ENCODE measurements at places on chromosomes 13 and 19.

- DNase-seq: no peak
- H3K27me3 ChIP-seq: peaks cover 3% of the 10 kb centered on the region
- H3K27ac ChIP-seq: no peak overlapping the region
Measured at GRCh38 chr19:35645680-35646511, 2.2 kb upstream of the COX6B1 start.

DNA sequence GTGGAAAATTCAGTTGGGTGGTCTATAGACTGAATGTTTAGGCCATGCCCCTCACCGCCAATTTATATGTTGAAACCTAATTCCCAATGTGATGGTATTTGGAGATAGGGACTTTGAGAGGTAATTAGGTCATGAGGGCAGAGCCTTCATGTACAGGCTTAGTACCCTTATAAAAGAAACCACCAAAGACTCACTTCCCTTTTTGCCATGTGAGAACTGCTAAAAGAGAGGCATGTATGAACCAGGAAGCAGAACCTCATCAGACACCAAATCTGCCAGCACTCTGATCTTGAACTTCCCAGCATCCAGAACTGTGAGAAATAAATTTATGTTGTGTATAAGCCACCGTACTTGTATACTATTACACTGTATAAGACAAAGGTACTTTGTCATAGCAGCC, 40.6 kb downstream of the UQCRFS1 start:
- no peak for DNase-seq
- no peaks in the 10 kb centered on the region for H3K27me3 ChIP-seq
- H3K27ac ChIP-seq: no peak overlapping the region

DNA sequence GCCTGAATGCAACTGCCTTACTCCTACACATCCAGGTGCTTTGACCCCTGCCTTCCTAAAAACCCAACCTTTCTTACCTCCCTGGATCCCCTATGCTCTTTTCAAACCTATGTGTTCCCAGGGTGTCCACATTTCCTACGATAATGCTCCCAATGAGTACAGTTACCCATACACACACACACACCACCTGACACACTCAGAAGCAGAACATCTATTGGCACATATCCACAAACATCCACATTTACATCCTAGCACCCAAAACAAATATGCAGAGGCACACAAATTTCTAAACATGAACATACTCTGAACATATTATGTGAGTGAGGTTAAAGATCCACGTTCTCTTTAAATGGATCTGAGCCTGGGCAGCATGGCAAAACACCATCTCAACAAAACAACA, 22.4 kb upstream of the PLAUR start:
- no peak overlapping the region for H3K4me3 ChIP-seq
- no peak overlapping the region for H3K27ac ChIP-seq
- H3K27me3 ChIP-seq: no peaks in the 10 kb centered on the region

GRCh38 chr13:48567515-48568369, 34.9 kb upstream of the RCBTB2 start:
- no peak for DNase-seq
- no peak overlapping the region for H3K27ac ChIP-seq
- no peaks in the 10 kb centered on the region for H3K36me3 ChIP-seq
- no peaks in the 10 kb centered on the region for H3K27me3 ChIP-seq
- H3K4me1 ChIP-seq: peaks cover 2% of the 10 kb centered on the region

DNA sequence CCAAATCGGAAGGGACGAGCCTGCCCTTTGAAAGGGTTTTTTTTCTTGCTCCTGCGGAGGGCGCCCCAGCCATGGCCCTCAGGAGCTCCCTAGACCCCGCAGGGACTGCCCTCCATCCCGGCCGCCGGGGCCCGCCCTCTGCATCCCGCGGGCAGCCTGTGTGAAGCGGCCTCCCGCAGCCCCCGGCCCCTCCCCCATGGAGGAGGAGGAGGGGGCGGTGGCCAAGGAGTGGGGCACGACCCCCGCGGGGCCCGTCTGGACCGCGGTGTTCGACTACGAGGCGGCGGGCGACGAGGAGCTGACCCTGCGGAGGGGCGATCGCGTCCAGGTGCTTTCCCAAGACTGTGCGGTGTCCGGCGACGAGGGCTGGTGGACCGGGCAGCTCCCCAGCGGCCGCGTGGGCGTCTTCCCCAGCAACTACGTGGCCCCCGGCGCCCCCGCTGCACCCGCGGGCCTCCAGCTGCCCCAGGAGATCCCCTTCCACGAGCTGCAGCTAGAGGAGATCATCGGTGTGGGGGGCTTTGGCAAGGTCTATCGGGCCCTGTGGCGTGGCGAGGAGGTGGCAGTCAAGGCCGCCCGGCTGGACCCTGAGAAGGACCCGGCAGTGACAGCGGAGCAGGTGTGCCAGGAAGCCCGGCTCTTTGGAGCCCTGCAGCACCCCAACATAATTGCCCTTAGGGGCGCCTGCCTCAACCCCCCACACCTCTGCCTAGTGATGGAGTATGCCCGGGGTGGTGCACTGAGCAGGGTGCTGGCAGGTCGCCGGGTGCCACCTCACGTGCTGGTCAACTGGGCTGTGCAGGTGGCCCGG, 815 bp downstream of the MAP3K10 start:
- H3K36me3 ChIP-seq: no peaks in the 10 kb centered on the region
- H3K4me1 ChIP-seq: no peaks in the 10 kb centered on the region
- no peak overlapping the region for H3K27ac ChIP-seq
- DNase-seq: peak; percentile 78
- H3K27me3 ChIP-seq: no peaks in the 10 kb centered on the region

DNA sequence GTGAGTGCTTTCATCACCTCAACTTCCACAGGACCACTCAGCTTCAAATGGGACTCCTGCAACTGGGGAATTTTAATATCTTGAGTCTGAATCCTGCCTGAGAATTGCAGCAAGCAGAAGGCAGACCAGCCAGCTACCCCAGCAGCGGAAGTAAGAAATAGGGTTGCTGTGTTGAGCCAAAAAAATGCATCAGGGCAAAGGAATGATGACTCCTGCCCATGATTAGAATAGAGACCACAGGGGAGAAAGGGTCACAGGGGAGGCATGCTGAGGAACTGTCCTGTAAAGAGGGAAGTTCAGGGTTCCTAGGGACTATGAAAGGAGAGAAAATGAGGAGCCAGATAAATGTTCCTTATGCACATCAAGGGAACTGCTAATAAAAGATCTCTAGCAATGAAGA, 370.2 kb downstream of the KCTD12 start:
- no peak overlapping the region for H3K27ac ChIP-seq
- no peaks in the 10 kb centered on the region for H3K27me3 ChIP-seq
- no peak overlapping the region for H3K4me3 ChIP-seq
- H3K36me3 ChIP-seq: no peaks in the 10 kb centered on the region
- DNase-seq: no peak
- no peaks in the 10 kb centered on the region for H3K4me1 ChIP-seq

DNA sequence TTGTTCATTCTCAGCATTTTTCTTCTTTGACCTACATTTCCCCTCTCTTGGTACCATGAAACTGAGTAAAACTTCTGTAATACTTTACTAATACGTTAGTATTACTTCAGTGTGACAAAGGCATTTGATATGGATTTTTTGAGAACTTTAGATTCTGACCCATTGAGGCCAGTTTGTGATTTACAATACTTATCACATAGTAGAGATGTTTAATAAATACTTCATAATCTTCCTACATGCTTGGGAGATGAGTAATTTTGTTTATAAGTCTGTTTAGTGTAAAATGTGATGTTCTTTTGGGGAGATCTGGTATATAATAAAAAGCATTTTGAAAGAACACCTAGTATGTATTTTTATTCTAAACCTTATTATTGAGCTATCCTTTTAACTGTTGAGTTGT, 29.7 kb downstream of the GTF2F2 start:
- no peak overlapping the region for H3K27ac ChIP-seq
- no peak for DNase-seq
- H3K36me3 ChIP-seq: no peaks in the 10 kb centered on the region
- H3K4me3 ChIP-seq: no peak overlapping the region
- no peaks in the 10 kb centered on the region for H3K4me1 ChIP-seq

DNA sequence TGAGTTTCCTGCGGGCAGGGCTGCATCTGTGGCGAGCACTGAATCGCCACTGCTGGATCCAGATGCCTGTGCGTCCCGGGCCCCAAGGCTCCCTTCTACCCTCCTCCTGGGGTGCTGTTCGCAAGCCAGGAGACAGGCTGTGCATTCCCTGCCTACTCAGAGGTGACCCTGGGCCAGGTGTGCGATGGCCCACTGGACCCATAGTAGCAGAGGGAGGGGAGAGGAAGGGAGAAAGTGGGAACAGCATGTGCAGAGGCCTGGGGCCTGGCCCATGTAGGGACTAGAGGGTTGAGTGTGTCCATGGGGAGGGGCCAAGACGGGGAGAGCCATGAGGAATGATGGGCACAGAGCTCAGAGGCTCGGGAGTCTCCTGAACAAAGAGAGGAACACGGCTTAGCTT, 27.3 kb downstream of the CARM1 start:
- H3K4me3 ChIP-seq: no peak overlapping the region
- no peaks in the 10 kb centered on the region for H3K36me3 ChIP-seq
- peak overlapping the region; percentile 33 for H3K27ac ChIP-seq
